ENCODE measurements at places on chromosomes 3 and 15.
A peak's percentile ranks its signal among the peaks of the same experiment; 100 is the strongest.

- peak; percentile 80 for DNase-seq
Measured at GRCh38 chr3:55203006-55203405, 275.1 kb upstream of the LRTM1 start.

- no peak for DNase-seq
Measured at GRCh38 chr15:70210528-70210927, 112.8 kb upstream of the TLE3 start.

DNA sequence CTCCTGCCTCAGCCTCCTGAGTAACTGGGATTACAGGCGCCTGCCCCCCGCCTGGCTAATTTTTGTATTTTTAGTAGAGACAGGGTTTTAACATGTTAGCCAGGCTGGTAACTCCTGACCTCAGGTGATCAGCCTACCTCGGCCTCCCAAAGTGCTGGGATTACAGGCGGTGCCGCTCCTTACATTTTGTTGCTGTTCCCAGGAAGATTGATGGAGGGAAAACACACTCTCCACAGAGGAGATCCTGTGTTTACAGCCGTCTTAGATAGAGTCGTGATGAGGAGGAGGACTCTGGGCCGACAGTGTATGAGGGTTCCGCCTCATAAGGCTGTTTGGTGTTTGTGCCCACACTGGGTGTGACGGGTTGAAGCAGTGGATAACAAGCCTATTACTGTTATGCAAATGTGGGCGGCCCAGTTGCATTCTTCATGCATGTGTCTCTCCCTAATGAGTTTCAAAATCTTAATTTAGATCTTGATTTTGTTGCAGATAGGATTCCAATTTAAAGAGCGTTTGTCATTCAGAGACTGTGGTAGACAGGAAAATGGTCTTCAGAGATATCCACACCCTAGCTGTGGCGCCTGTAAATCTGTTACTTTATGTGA lies 60.0 kb downstream of the APBA2 start:
- no peak for DNase-seq

GRCh38 chr15:90660195-90660998 lies 56.7 kb upstream of the BLM start:
- peak; percentile 86 for DNase-seq

DNA sequence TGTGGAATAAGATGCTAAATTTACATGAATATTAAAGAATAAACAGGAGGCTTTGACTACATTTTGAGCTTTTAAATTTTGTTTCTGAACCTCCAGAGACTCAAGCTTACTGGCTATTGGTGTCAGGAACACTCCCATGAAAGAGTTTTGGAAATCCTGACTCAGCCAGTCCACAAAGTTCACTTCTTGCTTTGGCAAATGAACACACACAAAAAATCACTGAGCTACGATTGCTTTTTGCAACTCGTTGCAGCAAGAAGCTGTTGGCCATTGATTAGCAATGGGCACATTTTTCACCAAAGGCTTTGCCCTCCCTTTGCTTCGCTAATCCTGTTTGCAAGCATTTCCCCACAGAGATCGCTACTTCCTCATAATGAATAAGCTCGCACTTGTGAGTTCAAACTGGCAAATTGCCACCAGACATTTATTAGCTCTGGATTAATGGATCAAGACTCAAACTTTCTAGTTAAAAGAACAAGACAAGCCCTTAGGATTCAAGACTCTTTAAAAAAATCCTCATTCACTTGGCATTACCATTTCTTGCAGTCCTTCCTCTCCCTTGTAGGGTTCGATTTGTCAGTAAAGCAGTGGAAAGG lies 343.2 kb upstream of the ONECUT1 start:
- no peak for DNase-seq

GRCh38 chr3:193938613-193939012 lies 197.3 kb upstream of the HES1 start:
- no peak for DNase-seq

- DNase-seq, result no peak
Measured at GRCh38 chr3:178386880-178387279, 149.4 kb upstream of the KCNMB2 start.

- no peak for DNase-seq
Measured at GRCh38 chr3:152241142-152242017, 27.3 kb upstream of the MBNL1 start.

GRCh38 chr3:127383656-127384179 lies 95.9 kb upstream of the PRR20G start:
- DNase-seq, result no peak

DNA sequence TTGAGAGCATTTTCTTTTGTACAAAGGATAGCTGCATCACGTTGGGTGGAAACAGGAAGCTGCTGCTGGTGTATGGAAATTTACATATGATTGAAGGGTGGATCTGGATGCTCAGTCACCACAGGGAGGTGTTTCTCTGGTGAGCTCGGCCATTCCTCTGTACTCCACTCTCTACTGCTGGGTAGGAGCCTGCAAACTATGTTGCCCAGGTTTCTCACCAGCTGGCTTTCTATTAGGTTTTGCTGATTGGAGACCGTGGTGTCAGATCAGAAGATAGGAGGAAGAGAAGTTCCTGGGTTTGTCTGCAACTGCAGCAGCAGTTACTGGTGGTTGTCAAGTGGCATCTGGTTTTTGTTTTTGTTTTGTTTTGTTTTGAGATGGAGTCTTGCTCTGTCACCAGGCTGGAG lies 61.7 kb downstream of the TAMM41 start:
- no peak for DNase-seq

- no peak for DNase-seq
Measured at GRCh38 chr3:164208048-164208447, 870.2 kb downstream of the SI start.

DNA sequence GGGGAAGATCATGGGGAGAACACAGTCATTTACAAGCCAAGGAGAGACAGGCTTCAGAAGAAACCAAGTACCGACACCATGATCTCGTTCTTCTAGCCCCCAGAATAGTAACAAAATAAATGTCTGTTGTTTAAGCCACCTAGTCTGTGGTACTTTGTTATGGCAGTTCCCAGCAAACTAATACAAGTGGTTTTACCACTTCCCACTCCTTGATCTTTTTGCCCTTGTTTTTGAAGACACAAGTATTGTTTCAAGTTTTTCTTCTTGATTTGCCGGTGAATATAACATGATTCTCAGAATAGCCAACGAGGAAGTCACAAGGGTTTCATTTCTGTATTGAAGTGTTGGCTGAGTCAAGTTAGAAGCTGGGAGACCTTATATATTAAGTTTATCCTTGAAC lies 220.3 kb downstream of the SOX2 start:
- no peak for DNase-seq

DNA sequence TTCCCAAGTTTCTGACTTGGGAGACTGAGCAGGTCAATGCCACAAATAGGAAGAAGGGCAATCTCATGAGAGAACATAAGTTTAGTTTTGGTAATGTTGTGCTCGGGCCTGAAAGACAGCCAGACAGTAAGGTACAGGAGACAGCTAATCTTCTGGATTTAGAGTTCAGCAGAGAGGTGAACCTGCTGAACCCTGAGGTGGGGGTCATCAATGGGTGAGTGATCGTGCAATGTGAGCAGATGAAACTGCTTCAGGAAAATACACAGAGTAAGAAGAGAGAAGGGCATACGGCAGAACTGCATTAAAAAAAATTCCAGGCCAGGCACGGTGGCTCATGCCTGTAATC lies 23.3 kb downstream of the RUBCN start:
- no peak for DNase-seq

DNA sequence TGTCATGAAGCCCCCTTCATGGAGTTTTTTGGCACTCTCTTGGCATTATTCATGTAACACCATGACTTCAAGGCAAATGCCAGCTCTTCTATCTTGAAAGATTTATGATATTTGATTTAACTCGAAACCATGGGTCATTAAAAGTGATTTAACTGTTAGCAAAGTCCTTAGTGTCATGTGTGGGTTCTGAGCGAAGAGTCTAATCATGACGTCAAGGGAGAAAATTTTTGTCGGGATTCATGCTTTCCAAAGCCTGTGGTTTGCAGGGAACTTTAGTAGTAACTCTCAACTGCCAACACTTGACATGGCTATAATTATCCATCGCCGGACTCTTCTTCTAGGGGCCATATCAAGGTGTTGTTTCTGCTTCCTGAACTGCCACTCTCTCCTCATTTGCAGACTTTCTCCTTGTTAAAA lies 11.5 kb downstream of the GXYLT2 start:
- peak; percentile 69 for DNase-seq

GRCh38 chr3:33467786-33468185 lies 27.6 kb upstream of the UBP1 start:
- no peak for DNase-seq

- DNase-seq, result no peak
Measured at GRCh38 chr15:85525755-85526154, 145.4 kb downstream of the AKAP13 start.

GRCh38 chr15:83283138-83283812 lies 1.2 kb downstream of the BNC1 start:
- peak; percentile 69 for DNase-seq

DNA sequence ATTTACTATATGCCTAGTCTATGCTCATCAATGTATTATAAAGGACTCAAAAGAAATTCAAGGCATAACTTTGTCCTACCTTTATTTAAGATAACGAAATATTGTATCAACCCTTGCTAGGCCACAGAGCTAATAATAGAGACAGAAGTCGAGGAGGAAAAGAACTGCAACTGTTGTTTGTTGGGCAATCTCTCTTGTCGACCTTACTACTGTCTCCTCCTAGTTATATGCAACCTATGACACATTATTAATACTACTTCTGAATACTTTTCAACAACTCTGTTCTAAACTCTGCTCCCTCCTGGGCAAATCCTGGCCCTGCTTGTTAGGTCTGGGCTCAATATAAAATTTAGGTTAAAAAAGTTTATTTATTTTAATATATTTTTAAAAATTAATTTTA lies 24.6 kb downstream of the SPPL2A start:
- DNase-seq, result no peak

GRCh38 chr15:36645106-36645505 lies 65.7 kb downstream of the CDIN1 start:
- DNase-seq, result peak; percentile 11

GRCh38 chr3:60528651-60529050 lies 722.6 kb downstream of the FHIT start:
- DNase-seq, result no peak

DNA sequence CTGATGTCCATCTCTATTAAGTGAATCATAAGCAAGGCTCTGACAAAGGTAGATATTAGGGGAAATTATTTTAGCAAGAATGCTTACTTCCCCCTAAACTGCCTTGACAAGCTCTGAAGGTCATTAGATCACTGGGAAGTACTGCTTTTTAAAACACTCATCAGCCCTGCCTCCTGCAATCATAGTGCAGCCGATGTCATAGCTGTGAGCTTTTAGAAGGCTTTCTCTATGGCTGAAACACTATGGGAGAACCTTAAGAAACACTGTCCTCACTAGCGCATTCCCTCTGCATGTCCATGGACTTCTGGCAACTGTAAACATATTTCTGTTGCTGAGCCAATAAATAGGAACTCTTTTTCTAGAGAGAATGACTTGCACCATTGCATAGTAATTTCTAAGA lies 38.7 kb upstream of the PTPRG start:
- no peak for DNase-seq

GRCh38 chr3:172201870-172202236 lies 162.5 kb downstream of the FNDC3B start:
- peak; percentile 90 for DNase-seq

GRCh38 chr3:195001961-195002861 lies 268.7 kb downstream of the XXYLT1 start:
- peak; percentile 31 for DNase-seq

DNA sequence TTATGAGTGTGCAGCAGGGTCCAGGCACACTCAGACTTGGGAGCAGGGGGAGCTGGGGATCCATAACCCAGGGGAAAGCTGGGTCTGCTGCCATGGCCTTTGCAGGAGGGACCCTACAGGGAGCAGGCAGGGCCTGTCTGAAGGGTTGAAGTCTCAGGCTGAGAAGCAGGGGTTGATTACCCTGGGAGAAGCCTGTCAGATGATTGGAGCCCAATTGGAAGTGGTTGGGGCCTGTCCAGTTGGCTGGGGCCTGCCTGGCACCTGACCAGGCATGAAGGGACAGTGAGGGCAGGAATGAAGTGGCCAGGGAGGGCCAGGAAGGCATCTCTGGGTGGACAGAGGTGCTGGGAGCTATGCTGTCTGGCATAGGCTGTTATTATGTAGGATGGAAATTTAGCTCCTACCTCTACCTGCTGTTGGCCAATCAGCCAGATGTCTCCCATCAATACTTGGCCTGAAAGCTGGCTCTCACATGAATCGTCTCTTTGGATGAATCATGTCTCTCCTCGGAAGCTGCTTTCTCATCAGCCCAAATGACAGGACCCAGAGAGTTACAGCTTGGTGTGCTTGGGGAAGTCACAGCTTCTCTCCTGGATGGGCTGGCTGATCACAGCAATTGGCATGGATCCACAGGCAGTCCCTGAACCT lies 27.4 kb upstream of the SLCO2A1 start:
- peak; percentile 33 for DNase-seq

- no peak for DNase-seq
Measured at GRCh38 chr3:184126006-184126405, 9.2 kb upstream of the EIF2B5 start.

GRCh38 chr3:67388738-67389137 lies 265.7 kb downstream of the SUCLG2 start:
- DNase-seq, result no peak

DNA sequence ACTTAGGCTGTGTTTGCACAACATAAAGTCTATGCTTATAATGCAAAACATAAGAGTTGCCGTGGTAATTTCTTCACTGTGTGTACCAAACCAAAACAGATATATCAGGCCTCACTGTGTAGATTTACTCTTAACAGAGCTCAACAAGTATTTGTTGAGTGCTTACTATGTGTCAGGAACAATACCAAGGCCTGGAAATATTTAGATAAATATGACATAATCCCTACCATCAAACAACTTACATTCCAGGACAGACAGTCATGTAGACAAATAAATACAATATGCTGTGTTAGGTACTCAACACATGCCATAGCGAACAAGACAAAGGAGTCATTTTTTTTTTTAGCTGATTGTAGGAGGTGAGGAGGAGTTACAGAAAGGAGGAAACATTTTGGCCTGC lies 554.0 kb downstream of the NSUN3 start:
- DNase-seq, result peak; percentile 2

DNA sequence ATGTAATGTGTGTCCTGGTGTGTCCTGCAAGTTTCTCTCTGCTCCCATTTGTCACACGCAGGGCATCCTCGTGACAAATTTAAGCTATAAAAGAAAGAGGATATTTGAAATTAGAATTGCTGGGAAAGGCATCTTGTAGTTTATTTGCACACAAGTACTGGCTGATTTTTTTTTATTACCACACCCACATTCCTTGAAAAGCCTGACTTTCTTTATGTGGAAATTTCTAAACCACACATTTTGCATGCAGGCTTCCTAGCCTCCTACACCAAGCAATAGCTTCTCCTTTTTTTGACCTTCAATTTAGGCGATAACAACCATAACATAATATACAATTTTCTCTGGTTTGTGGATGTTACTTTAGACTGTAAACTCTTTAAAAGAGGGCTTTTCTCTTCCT lies 126.1 kb downstream of the SERPINI1 start:
- DNase-seq, result no peak

DNA sequence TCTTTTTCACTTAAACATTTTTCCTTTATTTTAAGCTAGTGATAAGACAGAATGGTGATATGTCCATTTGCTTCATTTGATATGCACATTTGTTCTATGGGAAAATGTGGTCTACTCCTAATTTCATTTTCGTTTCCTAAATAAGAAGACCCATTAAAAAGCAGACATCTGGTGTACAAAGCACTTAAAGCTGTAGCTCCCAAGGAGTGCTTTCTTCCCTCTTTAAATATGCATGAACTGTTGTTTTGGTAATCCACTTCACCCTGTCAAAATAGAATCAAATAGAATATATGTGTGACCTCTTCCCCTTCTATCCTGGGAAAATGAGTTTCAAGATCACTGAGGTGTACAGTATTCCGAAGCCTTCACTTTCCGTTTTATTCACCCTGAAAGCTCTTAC lies 182.8 kb downstream of the ROBO2 start:
- DNase-seq, result no peak

GRCh38 chr3:169774186-169774585 lies 990 bp downstream of the MYNN start:
- DNase-seq, result no peak

Data from fibroblast of skin of right quadriceps (primary cell).